ENCODE measurements at places on chromosomes 2 and 18.
A peak's percentile ranks its signal among the peaks of the same experiment; 100 is the strongest.

DNA sequence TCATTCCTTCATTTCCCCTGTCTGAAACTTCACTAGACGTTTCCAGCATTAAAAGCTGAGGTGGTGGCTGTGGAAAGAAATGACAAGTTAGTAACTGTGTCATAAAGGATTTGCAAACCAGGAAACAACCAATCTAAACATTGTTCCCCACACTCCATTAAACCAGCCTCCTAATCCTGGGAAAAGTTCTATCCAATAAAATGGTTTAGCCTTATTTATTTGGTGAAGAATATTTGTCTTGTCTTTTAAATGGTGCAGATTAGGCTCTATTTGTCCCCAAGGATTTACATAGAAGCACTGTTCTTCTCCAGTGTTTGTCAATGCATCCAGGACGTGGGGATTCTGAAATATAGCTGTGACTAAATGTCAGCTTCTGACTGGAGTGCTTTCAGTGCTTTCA lies 10.5 kb upstream of the DPP4 start:
- no peak for DNase-seq

- DNase-seq: no peak
Observed at GRCh38 chr18:62659698-62660097, 55.6 kb upstream of the PHLPP1 start.

GRCh38 chr2:100275200-100275589 lies 47.1 kb downstream of the LONRF2 start:
- DNase-seq: no peak

GRCh38 chr2:54366487-54367280 lies 89.4 kb upstream of the SPTBN1 start:
- DNase-seq: no peak

DNA sequence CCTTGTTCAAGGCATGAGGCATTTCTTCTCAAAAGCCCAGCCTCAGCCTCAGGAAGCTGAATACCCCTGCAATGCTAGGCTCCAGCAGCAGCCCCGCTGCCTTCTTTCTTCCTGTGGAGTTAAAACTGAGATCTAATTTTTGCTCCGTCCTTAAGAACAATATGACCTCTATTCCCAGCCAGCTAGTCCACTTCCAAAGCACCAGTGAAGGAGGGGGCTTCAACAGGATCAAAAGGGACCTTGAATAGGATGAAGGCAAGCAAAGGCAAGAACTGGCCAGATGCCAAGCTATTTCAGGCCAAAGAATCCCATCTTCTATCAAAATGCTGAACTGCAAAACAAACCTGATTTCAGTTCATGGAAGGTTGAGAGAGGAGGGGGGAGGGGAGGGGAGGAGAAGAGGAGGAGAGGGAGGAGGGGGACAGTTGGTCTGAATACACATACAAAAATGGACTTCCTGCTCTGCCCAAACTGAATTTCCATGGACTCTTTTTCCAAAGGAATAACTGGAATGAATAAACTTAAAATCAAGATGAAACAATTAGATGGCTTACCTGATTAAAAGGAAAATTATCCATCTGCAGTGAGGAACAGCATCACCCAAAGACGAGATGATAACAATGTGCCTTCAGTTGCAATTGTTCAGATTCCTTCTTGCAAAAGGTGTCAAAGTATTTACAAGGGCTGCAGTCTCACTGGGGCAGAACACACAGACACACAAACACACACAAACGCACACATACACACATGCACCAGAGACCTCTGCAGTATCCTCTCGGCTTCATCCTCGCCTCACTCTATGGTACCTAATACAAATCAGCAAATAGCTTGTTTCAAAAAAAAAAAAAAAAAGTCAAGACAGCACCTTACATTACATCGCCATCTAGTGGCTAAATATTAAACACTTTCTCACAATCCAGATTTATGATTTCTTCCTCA lies at the start of gene SCN1A:
TSS of gene SCN1A (minus strand) at position 804 of the 939 bp plus-strand sequence. CDS start 54,399 bp downstream, outside the sequence.
- peak; percentile 52 for DNase-seq

- no peak for DNase-seq
Observed at GRCh38 chr2:68766376-68766845, 31.8 kb downstream of the ARHGAP25 start.

DNA sequence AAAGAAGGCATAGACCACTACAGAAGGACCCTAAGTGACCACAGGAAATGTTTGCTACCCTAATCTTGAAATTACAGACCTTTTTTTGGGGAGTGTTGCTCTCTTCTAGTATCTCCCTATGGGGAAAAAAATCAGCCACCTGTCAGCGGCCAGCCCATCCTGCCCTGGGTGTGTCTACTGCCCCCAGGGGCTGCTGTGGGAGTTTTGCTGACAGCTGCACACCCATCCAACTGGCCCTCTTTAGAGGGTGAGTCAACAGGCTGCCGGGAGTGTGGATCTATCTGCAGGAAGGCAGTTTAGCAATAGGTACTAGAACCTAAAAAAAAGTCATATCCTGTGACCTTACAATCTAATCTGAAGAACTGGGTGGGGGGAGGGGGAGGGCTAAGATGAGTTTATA lies 796 bp upstream of the DYSF start:
- DNase-seq: no peak

DNA sequence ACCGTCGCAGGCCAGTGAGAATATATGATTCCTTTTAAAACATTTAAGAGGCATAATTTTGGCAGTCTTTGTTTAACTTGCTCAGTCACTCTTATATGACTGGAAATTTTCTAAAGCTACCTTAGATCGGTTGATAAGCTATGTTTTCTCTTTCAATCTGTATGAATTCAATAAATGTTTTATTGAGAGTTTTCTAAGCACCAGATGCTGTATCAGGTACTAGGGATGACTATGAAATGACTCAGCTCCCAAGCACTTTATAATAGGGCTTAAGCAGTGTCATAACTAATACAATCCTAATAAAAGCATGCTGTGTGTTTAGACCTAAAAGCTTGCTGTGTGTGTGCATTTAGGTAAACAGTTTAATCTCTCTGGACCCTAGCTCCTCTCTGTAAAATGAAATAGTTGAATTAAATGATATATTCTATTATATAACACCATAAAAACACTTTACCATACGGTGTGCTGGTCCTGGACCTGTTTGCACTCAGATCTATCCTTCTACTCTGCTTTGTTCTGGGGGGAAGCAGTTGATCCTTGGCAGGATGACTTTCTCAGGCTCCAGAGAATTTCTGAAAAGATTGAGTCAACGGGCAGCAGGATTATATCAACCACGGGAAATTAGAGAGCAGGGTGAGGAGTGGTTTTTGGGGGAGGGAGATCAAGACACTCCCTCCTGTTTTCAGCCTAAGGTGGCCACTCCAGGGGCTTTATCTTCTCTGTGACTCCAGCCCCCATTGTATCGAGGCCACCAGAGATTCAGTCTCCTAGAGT lies 26.1 kb upstream of the SLC38A11 start:
- DNase-seq: no peak

- no peak for DNase-seq
Observed at GRCh38 chr2:99863903-99864270, 278.5 kb downstream of the AFF3 start.

- DNase-seq: no peak
Observed at GRCh38 chr18:4276953-4277585, 178.0 kb downstream of the DLGAP1 start.

GRCh38 chr2:113974727-113975126 lies 84.8 kb downstream of the ACTR3 start:
- DNase-seq: no peak

DNA sequence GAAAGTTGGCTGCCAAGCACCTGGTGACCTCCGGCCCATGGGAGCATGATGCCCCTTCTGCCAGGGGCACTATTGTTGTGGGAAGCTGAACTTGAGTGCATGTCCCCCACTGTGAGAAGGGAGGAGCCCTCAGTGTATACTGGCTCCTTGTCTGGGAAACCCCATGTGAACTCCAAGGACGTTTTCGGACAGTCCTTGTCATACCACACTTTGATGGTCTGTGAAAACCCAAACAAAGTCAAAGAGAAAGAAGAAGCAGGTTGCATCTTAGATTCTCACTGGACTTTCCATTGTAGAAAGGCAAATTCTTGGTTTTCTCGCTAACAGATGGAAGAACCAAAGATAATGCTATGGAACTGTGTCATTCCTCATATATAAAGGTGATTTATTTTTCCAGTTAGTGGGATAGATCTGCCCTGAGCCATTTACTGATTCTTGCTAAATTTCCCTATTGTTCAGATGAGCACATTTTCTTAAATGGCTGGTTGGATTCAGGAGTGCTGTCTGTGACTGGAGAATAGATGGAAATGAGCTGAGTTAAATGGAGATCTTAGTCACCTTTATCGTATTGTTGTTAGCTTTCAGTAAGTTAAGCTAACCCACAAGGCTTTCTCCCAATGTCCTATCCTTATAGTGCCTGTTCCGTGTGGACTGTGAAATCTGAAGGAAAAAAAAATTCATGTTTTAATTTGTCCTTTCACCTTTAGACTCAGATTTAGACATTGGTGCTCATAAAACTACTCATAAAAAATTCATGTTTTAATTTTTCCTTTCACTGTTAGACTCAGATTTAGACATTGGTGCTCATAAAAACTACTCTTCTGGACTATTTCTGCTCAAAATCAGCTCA lies 166.6 kb downstream of the ACTR3 start:
- DNase-seq: no peak

GRCh38 chr18:23617412-23618014 lies 31.2 kb upstream of the NPC1 start:
- DNase-seq: no peak

DNA sequence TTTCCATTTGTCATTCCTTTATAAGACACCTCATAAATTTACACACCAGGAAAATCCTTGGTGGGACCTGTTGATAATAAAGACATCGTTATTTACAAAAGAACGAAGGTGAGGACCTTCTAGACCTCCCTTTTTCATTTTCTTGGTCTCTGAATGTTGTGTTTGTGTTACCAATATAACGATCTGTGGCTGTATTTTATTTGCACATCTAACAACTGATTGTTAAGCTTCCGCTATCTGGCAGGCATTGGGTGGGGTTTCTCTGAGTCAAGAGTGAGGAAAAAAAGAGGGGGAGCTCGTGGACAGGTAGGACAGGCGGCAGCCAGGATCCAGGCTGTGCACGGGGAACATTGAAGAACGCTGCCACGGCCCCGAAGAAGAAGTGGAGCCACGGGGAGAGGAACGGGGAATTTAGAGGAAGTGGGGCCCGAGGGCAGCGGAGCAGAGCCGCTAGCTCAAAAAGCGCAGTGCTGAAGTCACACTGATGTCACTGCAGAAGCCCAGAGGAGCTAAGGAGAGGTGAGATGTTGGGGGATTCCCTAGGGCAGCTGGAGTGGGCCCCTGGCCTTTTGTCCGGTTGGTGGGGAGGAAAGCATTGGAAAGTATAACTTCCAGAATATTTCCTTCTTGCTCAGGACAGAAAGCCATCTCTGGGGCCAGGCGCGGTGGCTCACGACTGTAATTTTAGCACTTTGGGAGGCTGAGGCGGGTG lies 20.9 kb upstream of the DNMT3A start:
- DNase-seq: no peak

DNA sequence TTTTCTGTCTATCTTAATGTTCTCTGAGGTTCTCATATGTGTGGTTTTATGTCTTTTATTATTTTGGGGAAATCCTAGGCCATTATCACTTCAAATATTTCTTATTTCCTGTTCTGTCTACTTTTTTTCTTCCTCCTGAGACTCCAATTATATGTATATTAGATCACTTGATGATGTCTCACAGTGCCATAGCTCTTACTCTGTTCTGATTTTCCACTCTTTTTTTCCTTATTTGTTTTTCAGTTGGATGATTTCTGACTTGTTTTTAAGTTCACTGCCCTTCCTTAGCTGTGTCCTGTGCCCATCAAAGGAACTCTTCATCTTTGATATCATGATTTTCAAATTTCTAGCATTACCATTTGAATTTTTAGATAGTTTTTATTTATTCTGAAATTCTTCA lies 24.1 kb downstream of the FAM228B start:
- no peak for DNase-seq

- DNase-seq: no peak
Observed at GRCh38 chr2:204354442-204354856, 190.8 kb upstream of the PARD3B start.

DNA sequence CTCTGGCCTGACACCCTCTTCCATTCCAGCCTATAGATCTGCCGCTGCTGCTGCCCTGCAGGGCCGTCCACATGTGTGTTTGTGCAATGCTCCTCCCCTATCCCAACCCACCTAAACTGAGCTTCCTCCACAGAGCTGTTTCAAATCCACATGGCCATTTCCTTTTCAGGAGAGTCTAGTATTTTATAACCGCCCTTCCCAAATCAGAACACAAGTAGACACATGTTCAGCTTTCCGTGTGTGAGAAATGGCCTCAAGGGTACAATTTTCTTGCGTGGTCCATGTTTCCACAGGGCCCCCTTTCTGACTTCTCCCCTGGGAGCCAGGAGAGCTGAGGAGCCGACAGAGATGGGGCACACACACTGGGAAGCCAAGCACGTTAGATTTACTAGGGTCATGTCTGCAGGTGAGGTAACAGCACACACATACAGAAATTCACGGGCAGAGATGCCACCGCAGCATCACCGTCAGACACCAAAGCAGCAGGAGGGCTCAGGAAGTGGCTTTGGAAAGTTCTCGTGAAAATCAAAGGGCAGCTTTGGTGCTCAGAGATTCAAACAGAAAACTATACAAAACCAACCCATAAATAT lies 102.9 kb upstream of the TGFA start:
- DNase-seq: no peak

DNA sequence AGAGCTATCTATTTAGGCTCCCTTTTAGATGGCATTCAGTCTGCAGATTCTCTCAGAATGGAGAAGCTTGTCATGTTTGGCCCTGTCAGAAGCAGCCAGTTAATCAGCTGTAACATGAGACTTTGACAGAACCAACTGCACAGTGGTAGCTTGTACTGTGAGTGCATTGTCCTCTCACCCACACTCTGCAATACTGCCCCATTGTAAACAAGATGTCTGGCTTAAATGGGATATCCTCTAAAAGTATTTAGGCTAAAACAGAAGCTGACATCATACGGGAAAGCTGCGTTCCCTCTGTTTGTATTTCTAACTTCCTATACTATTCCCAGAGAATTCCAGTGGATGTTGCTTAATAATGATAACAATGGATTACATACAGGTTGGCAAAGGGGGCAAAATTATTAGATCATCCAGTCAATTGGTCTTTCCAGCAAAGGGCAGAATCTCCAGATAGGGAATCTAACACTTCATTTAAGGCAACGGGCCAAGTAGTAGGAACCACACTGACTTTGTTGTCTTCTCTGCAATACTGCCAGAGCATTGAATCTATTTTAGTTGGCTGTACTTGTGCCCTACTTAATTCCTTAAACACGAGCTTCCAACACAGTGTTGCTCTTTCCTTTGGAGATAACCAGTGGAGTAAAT lies 15.4 kb upstream of the STAT4 start:
- no peak for DNase-seq

GRCh38 chr18:21914739-21915319 lies 174.2 kb downstream of the MIB1 start:
- DNase-seq: peak; percentile 16

DNA sequence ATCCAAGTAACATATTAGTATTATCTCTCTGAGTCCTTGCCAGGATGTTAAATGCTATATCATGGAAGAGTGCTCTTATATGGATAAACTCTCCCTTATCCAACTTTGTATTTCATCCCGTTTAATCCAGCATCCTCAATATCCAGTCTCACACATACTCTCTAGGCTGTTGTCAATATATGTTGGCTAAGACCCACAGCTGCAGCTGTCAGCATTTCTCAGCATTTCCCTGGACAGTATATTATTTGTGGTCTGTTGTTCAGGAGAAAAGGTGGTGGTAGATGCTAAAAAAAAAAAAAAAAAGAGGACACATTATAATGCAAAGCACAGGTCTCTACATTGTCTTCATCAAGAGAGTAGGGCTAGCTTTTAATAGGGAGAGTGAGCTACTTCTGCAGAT lies 1368.0 kb upstream of the ZEB2 start:
- no peak for DNase-seq
